CD4-positive, alpha-beta T cell treated with Interleukin-21 for 1 hour (primary cell): ENCODE measurements at places on chromosomes 3 and 15.

- no peak for DNase-seq
Observed at GRCh38 chr3:94694894-94695293, 632.0 kb downstream of the NSUN3 start.

DNA sequence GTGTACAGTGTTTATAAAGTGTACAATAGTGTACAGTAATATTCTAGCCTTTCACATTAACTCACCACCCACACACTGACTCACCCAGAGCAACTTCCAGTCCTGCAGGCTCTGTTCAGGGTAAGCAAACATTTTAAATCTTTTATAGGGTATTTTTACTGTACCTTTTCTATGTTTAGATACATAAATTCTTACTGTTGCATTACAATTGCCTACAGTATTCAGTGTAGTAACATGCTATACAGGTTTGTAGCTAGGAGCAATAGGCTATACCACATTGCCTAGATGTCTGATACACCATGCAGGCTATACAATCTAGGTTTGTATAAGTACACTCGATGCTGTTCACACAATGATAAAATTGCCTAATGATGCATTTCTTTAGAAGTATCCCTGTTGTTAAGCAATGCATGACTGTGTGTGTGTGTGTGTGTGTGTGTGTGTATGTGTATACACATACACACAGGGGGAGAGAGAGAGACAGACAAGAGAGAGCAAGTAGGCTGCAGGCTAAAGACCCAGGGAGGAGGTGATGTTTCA is 72.5 kb upstream of the PRR23C start:
- no peak for DNase-seq

DNA sequence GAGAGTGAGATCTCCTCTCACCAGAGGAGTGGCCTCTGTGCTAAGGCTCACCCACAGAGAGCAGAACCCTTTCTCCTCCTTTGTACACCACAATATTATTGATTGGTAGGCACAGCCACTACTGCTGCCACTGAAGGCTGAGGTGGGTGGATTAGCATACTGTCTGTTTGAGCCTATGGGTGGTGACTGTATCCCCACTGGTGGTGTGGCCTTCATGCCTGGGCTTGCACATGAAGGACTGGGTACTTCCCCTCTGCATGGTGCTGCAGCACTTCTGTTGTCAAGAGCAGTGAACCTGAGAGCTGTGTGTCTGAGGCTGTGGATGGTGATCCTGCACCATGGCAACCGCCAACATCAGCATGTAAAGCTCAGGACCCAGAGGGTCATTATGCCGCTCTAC is 35.7 kb upstream of the NECTIN3 start:
- no peak for DNase-seq

DNA sequence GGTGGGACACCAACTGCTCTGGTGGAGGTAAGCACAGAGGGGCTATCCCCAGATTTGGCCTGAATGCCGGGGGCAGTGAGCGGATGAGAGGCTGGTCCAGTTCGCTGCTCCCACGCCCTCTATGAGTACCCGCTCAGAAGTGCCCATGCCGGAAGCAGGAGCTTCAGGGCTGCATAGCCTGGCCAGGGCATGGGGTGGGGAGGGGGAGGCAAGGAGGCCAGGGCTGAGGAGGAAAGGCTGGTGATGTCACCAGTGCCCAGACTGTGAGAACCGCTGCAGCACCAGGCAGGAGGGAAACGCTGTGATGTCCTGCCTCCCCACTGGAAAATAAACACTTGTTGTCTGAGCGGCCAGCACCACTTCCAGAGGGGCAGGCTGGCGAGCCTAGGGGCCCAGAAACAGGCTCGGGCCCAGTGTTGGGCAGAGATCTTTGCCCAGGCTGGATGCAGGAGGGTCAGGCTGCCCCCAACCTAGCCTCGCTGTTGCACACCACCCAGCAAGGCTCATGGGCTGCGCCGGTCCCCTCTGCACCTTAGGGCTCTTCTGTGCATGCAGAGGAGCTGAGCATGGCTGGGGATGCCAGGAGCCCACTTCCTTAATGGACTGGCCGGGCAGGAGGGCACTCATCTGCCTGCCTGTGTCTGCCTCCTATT is 10.9 kb upstream of the DLL4 start:
- no peak for DNase-seq

DNA sequence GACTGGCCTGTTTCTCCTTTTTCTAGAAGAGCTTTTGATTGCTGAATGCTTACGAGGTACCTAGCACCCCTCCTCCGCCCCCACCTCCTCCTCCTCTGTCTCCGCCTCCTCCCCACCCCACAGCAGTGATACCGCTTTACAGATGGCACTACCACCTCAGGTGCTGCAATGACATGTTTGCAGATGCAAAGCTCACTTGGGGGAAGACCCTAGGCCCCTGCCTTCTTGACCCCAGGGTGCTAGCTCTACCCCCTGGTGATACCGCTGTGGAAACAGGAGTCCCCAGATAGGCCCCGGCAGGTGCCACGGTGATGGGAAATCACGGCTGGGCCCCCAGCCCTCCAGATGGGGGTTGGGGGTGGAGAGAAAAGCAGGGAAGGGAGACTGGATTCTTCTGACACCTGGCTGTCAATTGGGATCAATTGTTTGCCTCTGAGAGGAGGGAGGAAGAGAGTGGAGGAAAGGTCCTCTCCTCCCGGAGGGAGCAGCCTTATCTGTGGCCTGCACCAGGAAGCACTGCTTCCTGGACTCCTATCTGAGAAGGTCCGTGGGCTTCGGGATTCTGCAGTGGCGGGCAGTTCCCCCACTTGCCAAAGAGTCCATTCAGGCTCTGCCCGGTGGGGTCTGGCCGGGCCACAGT is 37.6 kb downstream of the DNASE1L3 start:
- no peak for DNase-seq

DNA sequence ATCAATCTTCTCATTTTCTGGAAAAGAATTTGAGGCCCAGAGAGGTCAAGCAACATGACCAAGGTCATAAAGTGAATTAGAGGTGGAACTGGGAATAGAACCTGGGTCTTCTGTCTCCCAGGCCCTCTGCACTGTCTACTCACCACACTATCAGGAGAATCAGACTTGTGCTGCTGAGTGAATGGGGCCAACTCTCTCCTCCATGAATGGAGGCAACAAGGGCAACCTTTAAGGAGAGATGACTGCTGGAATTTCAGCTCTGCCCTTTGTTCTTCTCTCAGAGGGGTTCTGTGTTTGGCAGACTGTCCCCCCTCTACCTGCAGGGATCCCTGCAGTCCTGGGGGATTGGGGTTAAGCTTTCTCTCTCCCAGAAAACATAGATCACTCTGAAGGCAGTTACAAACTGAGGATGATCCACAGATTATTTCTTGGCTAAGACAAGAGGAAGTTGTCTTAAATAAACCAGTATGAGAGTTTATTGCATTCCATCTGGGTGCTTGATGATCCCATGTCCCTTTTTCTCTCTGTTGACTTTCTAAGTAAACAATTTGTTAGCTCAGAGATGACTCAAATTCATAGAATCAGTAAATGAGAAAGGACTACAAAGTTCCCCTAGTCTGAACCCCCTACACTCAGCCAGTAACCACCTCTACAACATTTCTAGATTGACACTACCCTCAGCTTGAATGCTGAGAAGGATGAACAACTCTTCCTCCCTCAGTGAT is 99.0 kb upstream of the LIPC start:
- DNase-seq, result no peak

DNA sequence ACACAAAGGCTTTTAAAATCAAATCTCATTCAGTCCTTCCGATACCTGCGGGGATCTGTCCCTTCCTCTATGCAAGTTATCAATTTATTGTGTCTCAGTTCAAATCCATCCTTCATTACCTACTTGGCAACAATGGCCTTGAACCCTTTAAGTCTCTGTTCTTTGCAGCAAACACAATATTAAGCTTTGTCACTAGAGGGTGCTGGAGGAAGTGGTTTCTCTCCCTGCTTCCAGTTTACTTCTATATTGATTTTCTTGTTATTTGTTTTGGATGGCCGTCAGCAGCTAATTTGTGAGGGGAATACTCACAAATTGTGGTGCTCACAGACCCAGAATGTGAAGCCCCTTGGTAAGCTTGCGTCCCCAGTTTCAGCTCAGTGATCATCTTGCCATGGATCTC is 278.3 kb downstream of the FGF12 start:
- DNase-seq, result no peak

DNA sequence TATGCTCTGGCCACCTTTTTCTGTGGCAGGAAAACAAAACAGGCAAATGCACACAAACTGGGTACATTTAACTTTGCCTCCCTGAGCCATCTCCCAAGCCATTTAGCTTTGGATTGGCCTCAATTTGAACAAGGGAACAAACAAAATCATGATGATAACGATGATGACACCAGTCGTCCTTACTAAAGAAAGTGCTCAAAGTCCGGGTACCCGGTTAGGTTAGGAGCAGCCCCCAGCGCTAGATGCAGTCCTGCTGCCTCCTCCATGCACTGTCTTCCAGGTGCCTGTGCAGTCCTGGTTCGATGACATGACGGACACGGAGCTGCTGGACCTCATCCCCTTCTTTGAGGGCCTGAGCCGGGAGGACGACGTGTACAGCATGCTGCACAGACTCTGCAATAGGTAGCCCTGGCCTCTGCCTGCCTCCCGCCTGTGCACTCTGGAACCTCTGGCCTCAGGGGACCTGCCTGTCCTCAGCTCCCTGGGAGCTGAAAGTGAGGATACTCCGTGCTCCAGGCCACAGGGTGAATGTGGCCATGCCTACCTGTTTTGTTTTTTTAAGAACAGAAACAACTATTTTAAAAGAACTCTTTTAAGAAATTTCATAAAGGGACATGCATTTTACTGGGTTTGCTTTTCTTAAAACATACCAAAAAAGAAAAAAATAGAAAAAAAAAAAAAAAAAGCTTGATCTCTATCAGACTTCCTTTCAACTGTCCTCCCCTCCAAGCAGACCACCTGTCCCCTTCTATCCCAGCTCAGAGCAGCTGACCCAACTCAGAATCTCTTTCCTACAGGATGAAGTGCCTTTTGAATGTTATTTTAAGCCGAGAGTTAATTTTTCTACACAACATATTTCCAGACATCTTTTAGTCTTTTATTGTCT is 9.9 kb upstream of the VILL start:
- DNase-seq, result no peak

GRCh38 chr3:136952292-136952691 is 5.5 kb upstream of the IL20RB start:
- no peak for DNase-seq

- no peak for DNase-seq
Observed at GRCh38 chr3:30551266-30551665, 55.1 kb upstream of the TGFBR2 start.

DNA sequence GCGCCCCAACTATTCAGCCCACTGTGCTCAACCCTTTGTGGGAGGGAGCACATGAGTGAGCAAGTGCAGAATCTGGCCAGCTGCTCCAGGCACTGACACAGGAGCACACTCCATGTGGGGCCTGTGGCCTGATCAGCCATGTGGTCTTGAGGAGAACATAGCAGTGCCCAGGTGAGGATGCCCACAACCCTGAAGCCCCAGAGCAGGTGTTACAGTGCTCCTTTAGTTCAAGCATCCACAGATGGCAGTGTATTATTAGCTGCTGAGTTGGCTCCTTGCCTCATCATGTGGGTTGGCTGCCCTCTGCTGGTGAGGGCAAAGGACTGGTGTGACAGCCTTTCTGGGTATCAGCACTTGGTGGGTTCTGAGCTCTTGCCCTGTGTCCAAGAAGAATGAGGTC is 1588.2 kb downstream of the SI start:
- DNase-seq, result no peak

GRCh38 chr3:50885070-50885850 is 210.5 kb downstream of the DOCK3 start:
- DNase-seq, result no peak

GRCh38 chr15:44727485-44728231 is 8.7 kb upstream of the TRIM69 start:
- peak; percentile 75 for DNase-seq

DNA sequence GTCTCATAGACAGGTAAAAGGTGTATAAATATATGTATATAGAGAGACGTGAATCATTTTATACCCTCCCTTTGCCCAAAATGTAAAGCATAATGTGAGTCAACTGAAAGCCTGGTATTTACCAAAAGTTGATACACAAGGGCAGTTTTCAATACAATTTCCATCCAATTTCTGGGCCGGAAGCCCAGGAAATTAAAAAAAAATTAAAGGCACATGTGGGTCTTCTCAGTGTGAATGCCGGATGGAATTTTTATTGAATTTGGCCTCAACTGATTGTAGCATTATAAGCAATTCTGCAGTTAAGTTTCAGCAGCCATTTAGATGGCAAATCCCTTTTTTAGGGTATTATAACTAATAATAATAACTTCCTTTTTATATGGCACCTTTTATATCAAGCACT is 3.3 kb upstream of the CNTN3 start:
- no peak for DNase-seq

DNA sequence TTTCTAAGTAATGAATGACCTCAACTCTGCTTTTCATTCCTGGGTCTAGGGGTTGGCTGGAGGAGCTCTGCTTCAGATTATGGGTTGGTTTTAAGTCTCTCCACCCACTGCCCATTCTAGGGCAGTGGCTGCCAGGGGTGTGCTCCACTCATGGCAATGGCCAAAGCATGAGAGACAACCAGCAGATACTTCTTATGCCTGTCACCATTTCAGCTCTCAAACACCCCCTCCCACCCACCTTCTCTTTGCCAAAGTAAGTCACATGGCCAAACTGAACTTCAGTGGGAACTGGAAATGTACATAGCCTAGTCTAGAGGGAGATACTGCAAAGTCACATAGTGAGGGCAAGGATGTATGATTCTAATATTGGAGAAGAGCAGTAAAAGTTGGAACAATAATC is 285.3 kb downstream of the RPLP1 start:
- DNase-seq, result no peak

- no peak for DNase-seq
Observed at GRCh38 chr3:58861551-58861950, 188.3 kb downstream of the CFAP20DC start.

DNA sequence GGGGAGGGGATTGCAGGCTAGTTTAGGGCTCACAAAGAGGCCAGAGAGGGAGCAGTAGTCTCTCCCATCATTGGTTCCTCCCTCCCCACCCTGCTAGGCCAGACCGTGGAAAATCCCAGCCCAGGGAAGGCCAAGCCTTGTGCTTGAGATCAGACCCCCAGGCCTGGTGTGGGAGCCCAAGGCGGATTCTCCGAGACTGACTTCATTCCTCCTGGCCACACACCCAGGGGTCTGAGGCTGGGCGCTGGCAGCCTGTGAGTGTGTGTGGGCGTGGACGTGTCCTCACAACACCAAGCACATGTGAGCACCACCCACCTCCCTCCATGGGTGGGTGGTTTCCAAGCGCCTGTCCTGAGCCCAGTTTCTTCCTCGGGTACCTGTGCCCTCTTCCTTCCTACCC is 4.1 kb downstream of the LOXL1 start:
- DNase-seq, result no peak

DNA sequence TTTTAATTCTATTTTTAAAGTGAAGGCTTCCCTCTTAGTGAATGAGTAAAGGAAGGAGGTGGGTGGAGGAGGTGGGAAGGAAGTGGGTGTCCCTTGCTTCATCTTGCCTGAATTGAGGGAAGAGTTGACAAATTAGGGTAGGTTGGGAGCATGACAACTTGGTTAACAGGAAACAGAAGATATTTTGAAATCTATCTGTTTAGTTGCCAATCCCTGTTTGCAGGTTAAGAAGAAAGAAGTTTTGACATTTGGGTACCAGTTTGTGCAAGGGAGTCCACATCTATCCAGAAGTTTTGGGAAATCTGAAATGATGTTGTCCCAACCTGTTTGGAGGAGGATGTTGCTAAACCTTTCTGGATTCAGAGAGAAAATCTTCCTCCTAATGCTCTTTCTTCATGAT is 204.1 kb upstream of the SUCLG2 start:
- no peak for DNase-seq

GRCh38 chr3:46087871-46088270 is 60.6 kb upstream of the XCR1 start:
- no peak for DNase-seq

GRCh38 chr3:148042663-148043445 is 633.7 kb downstream of the ZIC1 start:
- DNase-seq, result no peak
